Cortex of kidney (tissue), 1 donor: ENCODE measurements at places on chromosomes 7 and 10.

DNA sequence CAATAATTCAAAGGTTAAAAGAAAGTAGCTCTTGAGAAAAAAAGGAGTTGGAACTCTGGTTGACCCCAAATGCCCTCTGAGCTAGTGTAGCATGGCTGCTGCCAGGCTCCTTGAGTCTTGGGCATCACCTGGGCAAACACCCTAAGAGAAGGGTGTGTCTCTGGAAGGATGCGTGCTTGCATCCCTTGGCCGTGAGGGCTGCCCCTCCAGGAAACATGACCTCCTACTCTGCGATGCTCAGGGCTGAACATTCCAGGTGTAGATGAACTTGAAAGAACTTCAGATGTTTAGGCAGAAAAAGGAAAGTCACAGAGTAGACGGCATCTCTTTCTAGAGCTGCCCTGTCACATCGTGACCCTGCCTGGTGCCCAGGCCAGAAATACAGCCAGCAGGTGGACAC lies 189.4 kb upstream of the TCERG1L start:
- DNase-seq = no peak

GRCh38 chr7:45898222-45898621 lies 9.9 kb downstream of the IGFBP1 start:
- no peak for DNase-seq

- no peak for DNase-seq
Observed at GRCh38 chr7:70630818-70631457, 501.0 kb upstream of the GALNT17 start.

- DNase-seq = no peak
Observed at GRCh38 chr7:42237811-42238541, 967 bp upstream of the GLI3 start.

- DNase-seq = no peak
Observed at GRCh38 chr7:121084748-121085336, 96.3 kb downstream of the CPED1 start.

GRCh38 chr7:132009778-132010177 lies 453.4 kb upstream of the PODXL start:
- no peak for DNase-seq

DNA sequence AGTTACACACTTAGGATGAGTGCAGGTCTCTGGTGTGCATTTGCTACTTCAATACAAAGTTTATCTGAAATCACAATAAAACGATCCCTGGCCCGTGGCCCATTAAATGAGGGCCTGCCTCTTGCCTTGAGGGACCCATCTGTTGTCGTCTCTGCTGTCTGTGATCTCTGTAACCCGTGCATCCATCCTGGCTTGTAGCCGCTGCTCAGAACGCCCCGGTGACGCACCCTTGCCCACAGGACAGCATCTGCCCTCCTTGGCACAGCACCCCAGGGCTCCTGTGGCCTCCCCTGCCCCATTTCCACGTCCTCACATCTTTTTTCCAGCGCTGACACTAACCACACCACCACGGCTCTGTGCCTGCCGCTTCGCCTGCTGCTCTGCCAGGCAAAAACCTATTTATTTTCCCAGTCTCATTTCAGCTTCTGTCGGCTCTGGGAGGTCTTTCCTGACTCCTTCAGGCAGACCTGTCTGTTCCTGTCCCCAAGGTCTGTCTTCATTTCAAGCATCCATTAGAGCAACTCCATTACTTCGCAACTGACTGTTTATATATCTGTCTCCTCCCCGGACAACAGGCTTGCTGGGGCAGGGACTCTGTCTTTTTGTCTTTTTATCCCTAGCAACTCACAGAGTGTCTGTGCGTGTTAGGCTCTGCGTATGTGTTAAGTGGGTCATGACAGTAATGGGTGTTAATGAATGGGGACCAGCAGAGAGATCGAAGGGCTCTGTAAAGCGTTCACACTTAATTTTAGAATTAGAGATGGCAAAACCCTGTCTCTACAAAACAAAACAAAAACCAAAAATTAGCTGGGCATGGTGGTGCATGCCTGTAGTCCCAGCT lies 16.4 kb downstream of the CARD11 start:
- DNase-seq = no peak

DNA sequence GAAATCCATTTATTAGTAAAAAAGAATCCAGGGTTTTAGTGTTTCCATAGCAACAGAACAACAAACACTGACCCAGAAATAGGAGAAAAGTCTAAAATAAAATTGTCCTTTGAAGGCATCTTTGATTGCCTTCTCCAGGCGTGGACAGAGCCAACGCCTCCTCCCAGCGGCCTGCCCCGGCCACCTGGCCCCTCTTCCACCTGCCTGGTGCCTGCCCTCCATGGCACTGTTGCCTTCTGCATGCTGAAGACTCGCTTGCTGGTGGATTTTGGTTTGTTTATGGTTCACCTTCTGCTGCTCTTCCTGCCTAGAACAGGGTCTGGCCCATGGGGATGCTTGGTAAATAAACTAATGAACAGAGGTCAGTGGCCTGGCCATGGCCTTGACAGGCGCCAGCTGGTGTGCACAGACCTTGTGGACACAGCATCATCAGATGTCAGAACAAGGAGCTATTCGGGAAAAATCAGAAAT lies 107.4 kb downstream of the DYNC2I1 start:
- no peak for DNase-seq

DNA sequence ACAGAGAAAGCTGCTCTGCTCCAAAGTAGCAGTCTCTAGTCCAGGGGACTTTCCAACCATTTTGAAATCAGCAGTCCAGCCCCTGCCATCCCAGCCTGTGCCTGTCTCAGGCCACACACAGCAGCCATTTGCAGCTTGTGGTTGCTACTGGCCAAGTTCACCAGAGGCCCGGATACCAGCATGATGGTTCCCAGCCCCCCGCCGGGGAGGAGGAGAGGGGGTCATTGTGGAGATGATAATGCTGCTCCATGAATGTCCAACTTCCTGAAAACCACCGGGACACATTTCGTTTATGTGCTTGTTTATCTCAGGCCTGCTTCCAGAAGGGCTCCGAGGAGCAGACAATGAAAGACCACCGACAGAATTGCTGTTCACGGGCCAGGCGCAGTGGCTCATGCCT lies 160.0 kb downstream of the UBE2H start:
- no peak for DNase-seq
